ENCODE measurements at places on chromosomes 16 and 17.
A peak's percentile ranks its signal among the peaks of the same experiment; 100 is the strongest.

DNA sequence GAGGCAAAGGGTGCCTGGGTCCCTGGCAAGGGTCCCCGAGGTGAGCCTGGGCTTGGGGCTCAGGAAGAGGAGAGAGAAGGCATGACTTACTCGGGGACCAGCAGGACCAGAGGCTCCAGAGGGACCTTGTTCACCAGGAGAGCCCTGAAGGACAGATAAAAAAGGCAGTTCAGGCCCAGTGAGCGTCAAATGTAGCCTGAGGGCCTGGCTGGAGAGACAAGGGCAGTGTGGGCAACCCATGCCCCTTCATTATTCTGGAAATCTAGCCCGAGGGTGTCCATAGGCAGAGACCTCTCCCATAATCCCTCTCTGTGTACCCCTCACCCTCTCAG is 14.1 kb downstream of the COL1A1 start:
- DNase-seq, result no peak

GRCh38 chr17:32209608-32210007 is 56.0 kb upstream of the RHBDL3 start:
- no peak for DNase-seq

DNA sequence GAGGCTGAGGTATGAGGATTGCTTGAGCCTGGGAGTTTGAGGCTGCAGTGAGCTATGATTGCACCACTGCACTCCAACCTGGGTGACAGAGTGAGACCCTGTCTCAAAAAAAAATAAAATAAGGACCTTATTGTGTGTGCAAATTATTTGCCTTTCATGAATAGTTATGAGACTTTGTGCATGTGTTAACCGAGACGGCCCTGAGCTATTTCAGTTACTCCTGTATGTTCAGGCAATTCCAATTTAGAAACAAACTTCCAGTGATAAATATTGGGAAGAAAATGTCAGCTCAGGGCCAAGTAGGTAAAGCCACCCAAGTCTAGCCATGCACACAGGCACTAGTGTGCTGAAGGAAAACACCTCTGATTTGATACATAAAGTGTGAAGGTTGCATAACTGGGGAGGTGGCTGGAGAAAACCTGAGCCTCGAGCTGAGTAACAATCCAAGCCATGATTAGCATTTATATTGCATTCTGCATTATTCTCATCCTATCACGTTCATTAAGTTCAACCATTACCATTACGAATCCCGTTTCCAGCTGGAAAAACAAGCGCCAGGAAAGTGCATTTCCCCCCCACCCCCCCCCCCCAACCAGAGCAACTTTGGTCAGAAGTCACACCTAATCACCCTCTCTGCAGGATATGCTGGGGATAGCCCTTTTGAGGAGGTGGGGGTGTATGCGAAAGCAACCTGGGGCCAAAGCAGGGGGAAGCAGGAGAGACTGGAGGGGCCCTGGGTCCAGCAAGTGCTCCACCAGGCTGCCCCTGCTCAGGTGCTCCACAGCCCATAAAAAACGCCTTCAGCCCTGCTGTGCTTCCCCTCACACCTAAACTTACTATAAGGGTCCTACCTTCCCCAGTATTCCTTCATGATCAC is 18.6 kb upstream of the ENDOV start:
- DNase-seq, result no peak

DNA sequence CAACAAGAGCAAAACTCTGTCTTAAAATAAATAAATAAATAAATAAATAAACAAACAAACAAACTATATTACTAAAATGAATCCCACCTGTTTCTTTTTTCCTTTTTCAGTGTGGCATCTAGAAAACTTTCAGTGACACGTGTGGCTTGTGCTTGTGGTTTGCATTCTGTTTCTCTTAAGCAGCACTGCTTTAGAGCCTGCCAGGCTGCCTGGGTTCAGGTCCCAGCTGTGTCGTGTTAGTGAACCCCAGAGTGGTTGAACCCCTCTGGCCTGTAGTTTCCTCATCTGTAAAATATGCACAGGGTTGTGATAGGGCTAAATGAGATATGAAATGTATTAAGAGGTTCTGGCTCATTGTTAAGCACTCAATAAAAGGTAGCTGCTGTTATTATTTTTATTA is 12.1 kb upstream of the EPN3 start:
- no peak for DNase-seq

DNA sequence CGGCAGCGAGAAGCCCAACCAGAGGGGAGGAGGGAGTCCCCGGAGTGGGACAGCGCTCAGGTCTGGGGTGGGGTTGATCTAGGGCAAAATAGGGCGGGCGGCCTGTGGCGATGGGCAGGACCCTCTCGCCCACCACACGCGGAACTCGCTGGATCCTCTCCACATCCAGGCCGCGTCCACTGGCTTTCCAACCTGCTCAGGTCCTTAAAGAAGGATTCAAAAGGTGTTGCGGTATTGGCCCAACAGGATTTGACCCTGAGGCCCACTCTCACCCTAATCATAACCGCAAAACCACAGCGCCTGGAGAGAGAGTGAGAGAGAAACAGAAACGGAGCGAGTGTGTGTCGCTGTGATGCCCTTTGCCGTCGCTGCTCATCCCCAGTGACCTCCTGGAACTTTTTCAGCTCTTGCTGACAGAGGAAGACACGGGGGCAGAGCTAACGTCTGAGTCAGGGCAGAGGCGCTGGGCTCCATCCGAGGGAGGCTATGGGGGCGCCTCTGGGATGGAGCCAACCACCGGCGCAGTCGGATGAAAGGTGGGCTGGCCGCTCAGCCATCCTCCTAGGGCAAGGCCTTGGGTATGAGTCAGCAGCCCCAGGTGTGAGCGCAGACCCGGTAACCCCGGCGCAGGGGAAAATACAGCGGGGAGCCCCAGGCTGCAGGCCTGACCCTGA is 16.7 kb upstream of the OR1F1 start:
- DNase-seq, result peak; percentile 65

DNA sequence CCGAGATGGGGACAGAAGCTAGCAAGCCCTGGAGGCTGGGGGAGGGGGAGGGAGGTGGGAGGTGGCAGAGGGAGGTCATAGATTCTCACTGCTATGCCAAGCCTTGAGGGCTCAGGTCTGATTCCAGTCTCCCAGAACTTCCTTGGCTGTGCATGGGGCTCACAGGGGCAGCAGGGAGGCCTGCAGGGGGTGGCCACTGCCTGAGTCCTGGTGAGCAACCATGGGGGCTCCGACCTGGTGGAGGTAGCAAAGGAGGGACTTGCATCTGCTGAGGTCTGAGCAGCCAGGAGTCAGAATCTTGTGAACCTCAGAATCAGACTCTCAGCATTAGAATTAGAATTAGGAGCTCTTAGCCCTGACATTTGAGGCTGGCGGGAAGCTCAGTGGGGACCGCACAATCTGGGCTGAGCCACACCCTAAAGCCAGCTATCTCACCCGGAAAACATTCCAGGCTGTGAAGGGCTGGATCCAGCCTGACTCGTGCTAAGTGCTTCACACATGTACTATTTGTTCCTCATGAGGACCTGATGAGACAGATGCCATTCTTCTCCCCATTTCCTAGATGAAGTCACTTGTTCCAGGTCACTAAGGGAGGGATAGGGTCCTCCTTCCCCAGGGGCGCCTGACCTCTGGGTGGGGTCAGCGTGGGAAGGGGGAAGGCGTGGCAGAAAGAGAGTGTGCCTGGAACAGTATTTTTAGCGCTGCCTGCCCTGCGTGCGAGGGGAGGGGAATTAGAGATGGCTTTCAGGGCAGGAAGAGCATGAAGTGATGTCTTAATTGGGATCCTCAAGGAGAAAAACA is 17.3 kb upstream of the KCNJ12 start:
- no peak for DNase-seq

GRCh38 chr17:64156670-64157069 is 26.7 kb upstream of the ERN1 start:
- DNase-seq, result no peak

- peak; percentile 35 for DNase-seq
Measured at GRCh38 chr17:19744492-19744891, 3.6 kb downstream of the ALDH3A1 start.

- DNase-seq, result no peak
Measured at GRCh38 chr16:12796498-12796897, 7.2 kb downstream of the CPPED1 start.

- DNase-seq, result no peak
Measured at GRCh38 chr17:58541249-58541648, 26.8 kb upstream of the MTMR4 start.

GRCh38 chr17:39170558-39170957 is 4.6 kb upstream of the ARL5C start:
- DNase-seq, result no peak

GRCh38 chr17:27351759-27352158 is 57.8 kb downstream of the WSB1 start:
- DNase-seq, result no peak

GRCh38 chr17:6940186-6940649 is 55.6 kb upstream of the ALOX12 start:
- DNase-seq, result no peak

GRCh38 chr17:10631048-10631700 is 25.9 kb downstream of the MYH3 start:
- DNase-seq, result peak; percentile 43

DNA sequence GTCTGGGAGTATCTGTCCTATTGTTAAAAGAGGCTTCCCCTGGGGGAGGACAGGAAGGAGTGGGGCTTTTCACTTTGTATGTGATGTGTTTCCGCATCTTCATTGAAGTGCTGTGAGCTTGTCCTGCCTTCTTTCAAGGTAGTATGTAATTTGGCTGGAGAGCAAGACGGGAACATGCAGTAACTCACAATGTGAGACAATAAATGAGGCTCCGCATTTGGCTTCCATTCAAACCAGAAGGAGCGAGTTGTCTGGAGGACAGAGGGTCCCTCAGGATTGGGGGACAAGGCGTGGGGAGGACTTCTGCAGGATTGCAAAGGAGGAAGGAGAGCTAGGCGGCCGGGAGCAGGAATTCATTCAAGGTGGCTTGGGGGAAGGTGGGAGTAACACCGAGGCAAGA is 203.5 kb downstream of the RBFOX3 start:
- no peak for DNase-seq

- no peak for DNase-seq
Measured at GRCh38 chr17:64042700-64043485, 22.5 kb upstream of the ICAM2 start.

DNA sequence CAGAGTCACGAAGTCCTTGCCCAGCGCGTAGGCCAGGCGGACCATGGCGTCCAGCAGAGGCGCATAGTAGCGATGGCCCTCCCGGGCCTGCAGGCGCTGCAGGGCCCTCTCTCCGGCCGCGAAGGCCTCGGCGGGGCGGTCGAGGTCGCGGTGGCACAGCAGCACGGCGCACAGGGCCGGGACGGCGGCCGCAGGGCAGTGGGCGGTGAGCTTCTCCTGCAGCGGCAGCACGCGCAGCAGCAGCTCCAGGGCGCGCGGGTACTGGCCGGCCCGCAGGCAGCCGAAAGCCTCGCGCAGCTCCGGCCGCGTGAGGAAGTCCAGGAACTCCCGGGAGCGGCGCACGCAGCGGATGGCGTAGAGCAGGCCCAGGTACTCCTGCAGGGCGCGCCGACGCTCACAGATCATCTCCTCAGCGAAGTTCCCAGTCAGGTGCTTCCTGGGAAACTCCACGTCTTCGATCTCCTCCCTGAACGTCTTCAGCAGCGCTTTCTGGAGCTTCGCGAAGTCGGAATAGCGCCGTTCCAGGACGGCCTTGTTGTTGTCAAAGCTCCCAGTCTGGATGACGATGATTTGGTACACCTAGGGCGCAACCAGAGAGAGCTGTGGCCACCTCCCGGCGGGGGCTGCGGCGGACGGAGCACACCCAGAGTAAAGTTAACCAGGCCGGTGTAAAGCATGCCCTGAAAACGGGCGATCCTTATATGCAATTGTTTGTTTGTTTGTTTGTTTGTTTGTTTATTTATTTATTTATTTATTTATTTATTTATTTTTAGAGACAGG is 7.4 kb downstream of the SNX20 start:
- no peak for DNase-seq

DNA sequence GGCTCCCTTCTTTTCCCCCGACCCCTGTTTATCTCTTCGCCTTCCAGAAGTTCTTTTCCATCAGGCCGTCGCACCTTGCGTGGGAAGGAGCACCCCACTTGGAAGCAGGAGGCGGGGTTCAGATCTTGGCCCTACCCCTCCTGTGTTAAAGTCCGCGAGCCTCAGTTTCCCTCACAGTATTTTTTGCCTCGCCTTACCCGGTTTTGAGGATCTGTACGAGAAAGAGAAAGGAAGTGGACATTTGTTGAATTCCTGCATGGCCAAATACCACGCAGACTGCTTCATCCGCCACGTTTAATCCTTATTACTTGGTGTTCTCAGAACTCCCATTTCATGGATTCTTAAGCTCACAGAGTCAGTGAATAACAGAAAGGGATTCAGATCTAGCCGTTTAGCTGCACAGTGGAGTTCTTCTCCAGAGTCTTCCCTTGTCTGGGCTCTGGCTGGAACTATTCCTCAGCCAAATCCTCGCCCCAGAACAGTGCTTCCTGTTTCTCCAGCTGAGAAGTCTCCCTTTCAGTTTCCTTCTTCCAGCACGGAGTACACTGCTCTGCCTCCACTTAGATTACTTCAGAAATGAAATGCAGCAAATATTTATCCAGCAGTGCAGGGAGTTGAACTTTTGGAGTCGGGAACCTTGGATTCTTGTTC is 590 bp downstream of the TMEM219 start:
- DNase-seq, result peak; percentile 53

GRCh38 chr16:84043486-84044117 is 1.0 kb upstream of the SLC38A8 start:
- DNase-seq, result no peak

DNA sequence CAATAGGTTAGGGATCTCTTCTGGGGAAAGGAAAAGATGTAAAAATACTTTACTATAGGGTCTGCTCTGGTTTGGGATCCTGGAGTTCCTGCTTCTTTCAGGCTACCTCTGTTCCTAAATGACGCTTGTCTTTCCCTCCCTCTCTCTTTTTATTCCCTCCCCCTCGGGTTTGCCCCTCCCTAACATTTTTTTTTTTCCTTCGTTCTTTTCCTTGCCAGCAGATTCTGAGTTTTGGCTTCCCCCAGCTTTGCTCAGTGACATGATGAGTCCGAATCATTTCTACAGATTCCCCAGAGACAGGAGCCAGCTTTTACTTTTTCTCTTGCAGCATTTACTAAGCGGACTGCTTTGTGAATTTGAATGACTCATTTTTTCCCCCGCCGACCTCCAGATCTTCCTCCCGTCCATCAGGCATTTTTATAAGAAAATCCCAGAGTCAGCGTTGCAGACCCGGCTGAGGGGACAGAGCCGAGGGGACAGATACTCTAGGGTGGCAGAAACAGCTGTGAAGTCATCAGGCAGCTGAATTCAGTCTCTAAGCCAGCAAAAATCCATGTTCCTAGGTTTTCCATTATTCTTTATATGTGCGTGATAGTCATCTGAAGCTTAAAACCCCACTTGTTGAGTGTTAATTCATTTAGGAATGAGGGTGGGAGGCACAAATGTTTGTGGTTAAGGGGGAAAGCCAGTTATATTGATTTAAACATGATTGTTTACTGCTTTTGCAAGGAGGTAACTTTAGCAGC is at the start of gene TMEM100:
TSS of gene TMEM100 (minus strand) at position 123 of the 746 bp plus-strand sequence. CDS start 1,794 bp downstream, outside the sequence.
- DNase-seq, result no peak

DNA sequence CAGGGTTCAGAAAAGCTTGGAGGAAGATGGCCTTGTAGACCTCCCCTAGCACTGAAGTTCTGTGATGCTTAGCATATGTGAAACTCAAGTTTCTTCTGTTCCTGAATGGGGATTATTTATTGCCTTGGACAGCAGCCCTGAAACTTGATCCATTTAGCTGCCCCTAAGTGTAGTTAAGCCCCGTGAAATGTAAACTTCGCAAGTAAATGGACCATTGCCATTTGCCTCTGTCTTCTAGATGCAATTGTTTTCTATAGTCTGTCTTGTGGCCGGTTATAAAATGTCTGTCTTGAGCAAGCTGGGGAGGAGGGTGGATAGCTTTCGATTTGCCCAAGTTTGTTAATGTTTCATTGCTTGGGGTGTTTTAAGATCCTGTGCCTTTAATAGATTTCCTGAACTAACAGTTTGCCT is 261.8 kb downstream of the CDH13 start:
- no peak for DNase-seq

Data from B cell (primary cell).